CD4-positive, alpha-beta T cell treated with Interleukin-21 for 1 hour (primary cell): ENCODE measurements at places on chromosomes 6 and 20.

- no peak for DNase-seq
Observed at GRCh38 chr20:63089051-63089907, 82.5 kb upstream of the BHLHE23 start.

DNA sequence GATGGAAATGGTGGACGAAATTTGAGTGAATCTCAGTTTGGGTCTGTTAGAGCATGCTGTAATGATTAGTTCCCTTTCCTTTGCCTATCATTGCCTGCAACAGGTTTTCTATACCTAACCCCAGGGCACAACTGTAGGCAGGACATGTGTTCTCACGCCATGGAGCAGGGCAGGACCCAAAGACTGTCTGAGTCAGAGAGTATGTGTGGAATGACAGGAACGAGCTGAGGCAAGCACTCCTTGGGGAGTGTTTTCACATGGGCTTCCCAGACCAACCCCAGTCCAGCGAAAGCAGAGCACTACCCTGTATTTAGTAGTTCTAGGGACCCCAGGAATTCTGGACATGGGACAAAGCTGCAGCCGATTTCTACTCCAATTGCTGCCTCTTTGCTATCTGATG lies 234.2 kb downstream of the HACE1 start:
- DNase-seq = no peak

DNA sequence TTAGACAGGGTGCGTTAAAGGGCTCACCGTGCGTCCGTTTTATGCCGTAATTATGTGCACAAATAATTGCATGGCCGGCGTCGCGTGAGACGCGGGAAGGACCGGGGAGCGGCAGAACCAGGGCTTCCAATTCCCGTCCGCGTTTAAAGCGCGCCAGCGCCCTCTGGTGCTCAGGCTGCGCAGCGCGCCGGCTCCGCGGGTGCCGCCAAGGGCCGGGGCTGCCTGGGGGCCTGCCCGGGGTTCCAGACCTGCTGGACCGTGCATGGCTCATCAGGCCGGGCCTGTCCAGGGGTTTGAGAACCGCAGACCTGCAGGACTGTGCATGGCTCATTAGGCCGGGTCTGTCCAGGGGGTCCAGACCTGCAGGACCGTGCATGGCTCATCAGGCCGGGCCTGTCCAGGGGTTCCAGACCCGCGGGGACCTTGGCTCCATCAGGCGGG lies 369.0 kb downstream of the THBS2 start:
- peak; percentile 76 for DNase-seq

- DNase-seq = no peak
Observed at GRCh38 chr20:46034039-46034438, 5.0 kb downstream of the SLC12A5 start.

- no peak for DNase-seq
Observed at GRCh38 chr6:35716798-35717197, 20.0 kb upstream of the ARMC12 start.

- DNase-seq = no peak
Observed at GRCh38 chr20:7850775-7851490, 89.3 kb downstream of the HAO1 start.

- DNase-seq = no peak
Observed at GRCh38 chr6:63140692-63141318, 70.5 kb upstream of the FKBP1C start.

DNA sequence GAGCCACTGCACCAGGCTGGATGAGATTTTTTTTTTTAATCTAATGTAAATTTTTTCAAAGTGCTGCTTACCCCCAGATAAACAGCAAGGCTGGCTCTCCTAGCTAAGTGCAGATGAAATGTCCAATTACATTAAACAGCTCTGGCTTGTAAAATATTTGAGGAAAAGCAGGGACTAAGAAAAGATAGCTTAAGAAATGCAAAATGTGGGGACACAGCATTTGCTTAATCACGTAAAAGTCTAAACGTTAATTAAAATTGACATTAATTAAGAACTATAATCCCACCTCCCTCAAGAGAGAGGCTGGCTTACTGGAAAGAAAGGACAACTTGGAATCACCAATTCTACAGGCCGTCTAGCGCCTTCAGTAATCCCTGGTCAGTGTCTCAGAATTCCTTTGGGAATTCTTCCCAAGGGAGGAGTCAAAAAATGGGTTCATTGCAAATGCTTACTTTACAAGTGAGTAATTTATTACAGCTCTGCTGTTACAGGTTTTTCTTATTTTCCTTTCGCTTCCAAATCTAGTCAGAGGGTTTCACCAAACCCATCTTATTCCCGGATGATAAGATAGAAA lies 13.6 kb upstream of the MARCKS start:
- no peak for DNase-seq

DNA sequence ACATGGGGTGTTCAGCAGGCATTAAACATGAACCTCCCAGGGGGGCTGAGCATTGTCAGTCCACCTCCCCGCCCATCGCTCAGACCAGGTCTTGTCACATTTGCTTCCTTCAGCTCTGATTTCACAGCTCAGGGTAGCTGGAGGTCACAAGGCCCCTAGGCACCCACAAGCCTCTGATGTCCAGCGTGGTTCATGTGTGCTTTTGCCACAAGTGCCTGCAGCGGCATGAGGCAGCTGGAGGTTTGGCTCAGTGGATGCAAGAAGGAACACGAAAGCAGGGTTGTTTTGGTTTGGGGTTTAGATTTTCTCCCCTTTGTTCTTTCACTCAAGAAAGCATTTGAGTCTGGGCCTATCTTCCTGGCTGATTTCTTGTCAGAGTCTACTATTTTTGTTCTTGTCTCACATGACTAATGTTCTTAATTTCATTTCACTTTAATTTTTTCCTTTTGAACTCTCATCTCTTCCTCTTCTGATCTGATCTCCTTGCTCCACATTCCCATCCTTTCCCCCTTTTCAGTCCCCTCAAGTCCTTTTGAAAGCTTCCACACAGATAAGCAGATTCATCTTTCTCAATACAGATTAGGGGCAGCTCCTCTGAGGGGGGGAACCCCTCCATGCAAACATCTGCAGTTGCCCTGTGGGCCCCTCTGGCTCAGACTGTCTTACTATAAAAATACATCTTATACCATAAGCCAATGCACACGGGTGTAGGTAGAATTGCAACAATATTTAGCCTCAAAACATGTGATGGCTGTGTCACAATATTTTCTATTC lies 68.1 kb upstream of the CEP85L start:
- DNase-seq = peak; percentile 32

GRCh38 chr6:143157131-143157530 lies 96.4 kb downstream of the AIG1 start:
- no peak for DNase-seq

DNA sequence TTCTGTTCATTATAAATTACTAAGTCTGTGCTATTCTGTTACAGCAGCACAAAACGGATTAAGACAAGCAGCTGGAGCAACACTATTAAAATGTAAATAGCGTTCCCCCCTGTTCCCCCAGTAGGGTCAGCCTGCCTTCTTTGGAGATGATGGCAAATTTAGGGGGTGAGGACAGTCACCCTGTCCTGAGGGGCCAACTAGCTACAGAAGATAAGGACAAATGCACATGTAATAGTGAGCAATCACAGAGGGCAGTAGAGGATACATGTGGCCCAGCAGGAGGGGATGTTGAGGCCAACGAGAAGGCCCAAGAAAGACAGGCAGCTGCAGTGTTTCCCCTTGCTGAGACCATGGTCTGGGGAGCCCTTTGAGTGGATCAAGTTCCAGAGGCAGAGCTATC lies 266.7 kb upstream of the CDYL start:
- DNase-seq = no peak

- DNase-seq = no peak
Observed at GRCh38 chr6:81214414-81215091, 537.9 kb downstream of the TENT5A start.

GRCh38 chr6:24838081-24838480 lies 39.4 kb upstream of the ARMH2 start:
- DNase-seq = no peak

DNA sequence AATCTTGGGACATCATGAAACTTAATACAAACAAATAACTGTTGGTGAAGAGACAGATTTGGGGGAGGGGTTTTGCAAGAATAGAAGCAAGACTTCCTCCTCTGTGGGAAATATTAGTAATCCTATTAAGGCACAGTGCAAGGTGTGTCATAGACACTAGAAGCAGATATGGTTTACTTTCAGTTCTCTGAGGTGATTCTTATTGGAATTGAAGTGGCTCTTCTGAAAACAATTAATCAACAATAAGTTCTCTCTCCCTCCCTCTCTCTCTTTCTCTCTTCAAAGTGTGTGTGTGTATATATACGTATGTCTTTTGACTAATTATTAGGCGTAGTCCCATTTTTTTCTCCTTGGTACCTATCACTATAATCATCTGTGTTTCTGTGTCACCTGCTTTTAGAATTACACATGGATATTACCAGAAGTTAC lies 99.8 kb downstream of the HIVEP2 start:
- DNase-seq = peak; percentile 66

DNA sequence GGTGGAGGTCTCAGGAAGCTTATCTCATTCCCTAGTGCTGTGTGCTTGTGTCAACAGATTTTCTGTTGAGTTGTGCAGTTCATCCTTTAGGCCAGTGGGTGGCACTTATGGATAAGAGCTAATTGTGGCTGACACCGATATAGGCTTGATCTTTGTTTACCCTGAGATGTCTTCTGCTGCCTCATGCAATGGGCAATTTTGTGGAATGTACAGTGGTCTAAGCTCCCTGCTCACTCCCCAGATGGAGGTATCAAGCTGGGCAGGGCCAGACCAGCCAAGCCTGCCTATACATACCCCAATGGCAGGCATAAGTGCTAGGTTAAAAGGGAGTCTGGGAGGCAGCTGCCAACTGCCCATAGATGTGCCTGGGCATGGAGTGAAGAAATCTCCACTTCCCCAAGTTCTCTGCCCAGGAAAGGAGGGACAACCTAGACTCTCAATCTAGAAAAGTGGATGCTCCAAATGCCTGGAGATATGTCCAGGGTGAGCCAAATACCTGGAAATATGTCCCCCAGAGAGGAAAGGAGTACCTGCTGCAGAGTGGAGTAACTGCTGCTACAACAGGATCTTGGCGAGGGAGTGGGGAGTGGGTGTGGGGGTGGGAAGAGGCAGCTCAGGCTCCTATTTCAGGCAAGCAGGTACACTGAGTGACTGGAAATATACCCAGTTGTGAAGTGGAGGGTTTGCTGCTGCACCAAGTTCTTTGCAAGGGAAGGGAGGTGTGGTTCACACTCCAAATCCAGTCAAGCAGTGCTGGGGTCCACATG lies 53.2 kb upstream of the ARG1 start:
- peak; percentile 63 for DNase-seq

- DNase-seq = no peak
Observed at GRCh38 chr6:82138075-82138791, 109.3 kb downstream of the IBTK start.

- DNase-seq = no peak
Observed at GRCh38 chr6:11397622-11398450, 139.7 kb upstream of the TMEM170B start.

DNA sequence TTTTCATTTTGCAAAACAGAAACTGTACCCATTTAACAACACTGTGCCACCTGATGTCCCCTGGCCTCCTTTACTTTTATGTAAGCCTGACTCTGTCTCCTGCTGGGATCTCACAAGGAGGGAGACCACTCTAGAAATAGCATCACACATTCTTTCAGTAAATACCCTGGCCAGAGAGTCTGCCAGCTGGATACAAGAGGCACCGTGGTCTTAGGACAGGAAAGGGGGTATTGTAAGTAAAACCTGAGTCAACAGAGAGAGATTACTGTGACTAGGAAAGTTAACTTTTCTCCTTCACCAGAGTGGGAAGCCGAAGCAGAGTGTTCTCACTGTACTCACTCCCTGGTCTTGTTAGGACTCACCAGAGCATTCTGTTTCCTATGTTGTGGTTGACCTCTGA lies 27.8 kb downstream of the CMTR1 start:
- no peak for DNase-seq

- no peak for DNase-seq
Observed at GRCh38 chr20:10352934-10353824, 80.8 kb downstream of the MKKS start.

- no peak for DNase-seq
Observed at GRCh38 chr6:15631432-15631831, 31.4 kb downstream of the DTNBP1 start.

GRCh38 chr20:44747166-44748004 lies 1.7 kb downstream of the KCNK15 start:
- peak; percentile 54 for DNase-seq

GRCh38 chr6:38987503-38987902 lies 61.1 kb upstream of the GLP1R start:
- DNase-seq = no peak

GRCh38 chr6:14986370-14986769 lies 259.5 kb upstream of the JARID2 start:
- no peak for DNase-seq

GRCh38 chr6:2875359-2876191 lies 27.5 kb downstream of the SERPINB9 start:
- DNase-seq = peak; percentile 60

GRCh38 chr6:18654821-18655220 lies 267.7 kb downstream of the RNF144B start:
- no peak for DNase-seq

GRCh38 chr6:80767808-80768207 lies 661.3 kb downstream of the BCKDHB start:
- DNase-seq = no peak

DNA sequence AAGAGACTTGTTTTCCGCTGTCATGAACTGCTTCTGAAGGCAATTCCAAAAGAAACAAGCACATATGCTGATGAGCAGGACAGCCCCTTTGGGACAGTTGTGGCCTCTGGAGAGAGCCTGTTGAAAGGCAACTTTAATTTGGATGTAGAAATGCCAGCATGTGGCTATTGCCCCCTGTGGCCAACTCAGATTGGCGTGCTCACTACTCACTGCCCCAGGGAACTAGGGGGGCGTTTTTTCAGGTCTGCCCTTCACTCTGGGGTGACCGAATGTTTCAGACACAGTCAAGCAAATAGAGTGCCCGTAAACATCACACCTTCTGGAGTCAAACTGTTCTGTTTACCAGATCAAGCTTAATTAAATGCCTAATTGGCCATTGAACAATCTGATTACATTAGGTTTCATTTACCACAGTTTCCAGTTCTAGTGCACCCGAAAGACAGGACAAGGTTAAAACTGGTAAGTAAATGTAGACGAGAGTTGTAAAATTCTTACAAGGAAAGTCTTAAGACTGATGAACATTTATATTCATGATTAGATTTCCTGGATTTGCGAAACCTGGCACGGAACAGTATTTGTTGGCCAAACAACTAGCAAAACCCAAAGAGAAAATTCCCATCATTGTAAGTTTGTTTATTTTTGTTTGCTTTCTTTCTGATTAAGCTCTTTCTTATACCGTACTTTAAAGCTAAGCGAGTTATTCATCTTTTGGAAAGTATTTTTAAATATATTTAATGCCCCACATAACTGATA lies 75.9 kb upstream of the SYNJ2 start:
- no peak for DNase-seq

DNA sequence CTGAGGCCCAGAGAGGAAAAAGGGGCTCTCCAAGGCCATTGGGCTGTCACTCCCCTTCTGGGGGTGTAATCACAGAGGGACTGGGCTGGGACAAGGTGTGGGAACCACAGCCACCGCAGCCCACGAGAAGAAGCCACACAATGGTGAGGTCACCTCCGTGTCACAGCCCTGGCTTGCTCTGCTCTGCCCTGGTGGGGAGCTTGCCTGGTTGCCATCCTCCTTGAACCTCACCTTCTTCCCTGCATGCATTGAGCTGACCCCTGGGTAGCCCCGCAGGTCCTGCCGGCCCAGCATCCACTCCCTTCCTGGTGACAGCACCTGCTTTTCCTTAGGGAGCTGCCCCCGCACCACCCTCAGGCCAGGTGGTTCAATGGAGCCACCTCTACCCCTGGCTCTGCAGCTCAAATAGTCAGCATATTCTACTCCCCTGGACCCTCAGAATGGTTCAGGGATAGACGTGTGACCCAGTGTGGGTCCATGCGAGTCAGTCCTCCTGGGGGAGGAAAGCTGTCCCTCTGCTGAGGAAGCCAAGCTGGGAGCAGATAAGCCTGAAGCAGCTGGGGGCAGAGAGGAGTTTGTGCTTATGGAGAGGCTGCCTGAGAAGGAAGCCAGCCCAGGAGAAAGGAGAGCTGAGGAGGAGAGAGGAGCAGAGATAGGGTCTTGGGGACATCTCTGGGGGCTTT lies 21.3 kb downstream of the RBM38 start:
- no peak for DNase-seq
